Stimulated activated CD8-positive, alpha-beta memory T cell treated with anti-CD3 and anti-CD28 coated beads, Interleukin-2, amount 100 ng/mL, for 48 hours (primary cell): ENCODE measurements at places on chromosomes 6 and 20.

GRCh38 chr6:125197795-125198269 is 44.3 kb downstream of the TPD52L1 start:
- DNase-seq = no peak

DNA sequence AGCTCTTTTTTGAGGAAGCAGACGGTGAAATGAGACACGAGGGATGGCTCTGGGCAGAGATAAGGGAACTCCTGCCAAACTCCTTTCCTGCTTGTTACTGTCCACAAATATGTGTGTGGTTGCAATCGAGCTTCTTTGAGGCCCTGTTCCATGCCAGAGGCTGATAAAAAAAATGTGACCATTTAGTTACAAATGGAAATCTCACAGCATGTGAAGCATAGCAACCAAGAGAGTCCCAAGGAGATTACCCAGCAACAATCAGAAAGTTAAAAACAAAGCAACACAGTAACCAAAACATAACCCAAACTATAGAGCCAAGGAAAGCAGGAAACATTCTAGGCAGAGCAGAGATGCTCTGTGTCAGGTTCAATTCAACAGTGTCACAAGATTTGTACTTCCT is 35.4 kb upstream of the HMGN3 start:
- DNase-seq = no peak

GRCh38 chr6:100808638-100809275 is 72.4 kb downstream of the ASCC3 start:
- no peak for DNase-seq

DNA sequence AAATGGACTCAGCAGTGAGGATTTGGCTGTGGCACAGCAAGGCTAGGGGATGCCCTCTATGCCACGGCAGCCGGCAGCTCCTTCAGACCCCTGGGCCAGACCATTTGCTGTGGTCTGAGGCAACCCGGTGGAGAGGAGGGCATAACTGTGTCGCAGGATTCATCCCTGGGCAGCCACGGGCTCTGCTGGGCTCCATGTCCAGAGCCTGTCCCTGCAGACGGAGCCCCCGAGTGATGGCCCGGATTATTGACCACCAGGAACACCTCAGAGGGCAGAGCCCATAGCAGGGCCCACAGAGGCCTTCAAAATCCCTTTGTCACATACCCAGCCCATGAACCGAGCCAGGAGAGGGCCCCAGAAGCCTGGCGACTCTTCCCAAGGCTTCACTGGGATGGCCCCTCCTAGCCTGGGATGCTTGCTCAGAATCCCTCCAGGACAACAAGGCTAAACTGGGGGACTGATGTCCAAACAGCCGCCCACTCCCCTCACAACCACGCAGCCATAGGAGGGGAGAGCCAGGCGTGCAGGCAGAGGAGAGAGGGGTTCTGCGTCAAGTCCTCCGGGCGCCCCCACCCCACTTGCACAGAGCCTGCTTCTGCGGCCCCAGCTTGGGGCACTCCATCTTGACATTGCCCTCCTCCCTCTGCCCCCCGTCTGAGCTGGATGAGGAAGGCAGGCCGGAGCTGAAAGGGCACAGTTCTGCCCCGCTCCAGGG is 68.2 kb upstream of the AFDN start:
- DNase-seq = no peak

DNA sequence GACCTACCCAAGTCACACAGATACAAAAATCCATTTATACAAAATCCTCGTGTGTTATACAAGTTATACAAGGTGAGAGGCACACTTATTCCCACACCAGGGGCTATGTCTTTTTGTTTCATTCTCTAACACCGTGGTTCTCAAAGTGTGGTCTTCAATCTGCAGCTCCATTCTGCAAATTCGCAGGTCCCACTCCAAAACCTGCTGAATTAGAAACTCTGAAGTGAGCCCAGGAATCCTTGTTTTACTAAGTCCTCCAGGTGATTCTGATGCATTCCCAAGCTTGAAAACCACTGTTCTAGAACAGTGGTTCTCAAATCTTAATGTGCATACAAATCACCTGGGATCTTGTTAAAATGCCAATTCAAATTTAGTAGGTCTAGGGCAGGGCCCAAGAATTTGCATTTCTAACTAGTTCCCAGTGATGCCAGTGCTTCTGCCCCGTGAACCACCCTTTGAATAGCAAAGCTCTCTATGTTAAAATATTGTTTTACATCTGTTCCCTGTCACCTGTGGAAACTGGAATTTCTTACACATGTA is 35.1 kb downstream of the LRFN2 start:
- DNase-seq = no peak

- DNase-seq = peak; percentile 75
These were observed 3.5 kb upstream of the HIVEP1 start for GRCh38 chr6:12008366-12009179.

DNA sequence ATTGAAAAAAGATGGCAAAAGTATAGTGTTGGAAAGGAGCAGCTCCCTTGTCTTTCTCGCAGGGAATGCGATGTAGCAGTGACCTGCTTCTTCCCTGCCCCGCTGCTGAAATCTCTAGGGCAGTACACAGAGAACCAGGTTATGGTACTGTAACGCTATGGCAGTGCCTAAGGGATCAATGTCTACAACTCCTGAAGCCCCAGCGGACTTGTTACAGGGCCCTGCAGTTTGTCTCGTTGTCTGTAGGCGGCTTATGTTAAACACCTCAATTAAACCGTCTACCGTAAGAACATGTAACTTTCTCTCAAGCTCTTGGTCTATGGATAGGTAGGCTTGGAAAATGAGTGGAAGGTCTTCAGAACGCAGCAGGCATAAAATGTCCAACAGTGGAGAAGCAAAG is 44.8 kb upstream of the SLC17A4 start:
- DNase-seq = no peak

DNA sequence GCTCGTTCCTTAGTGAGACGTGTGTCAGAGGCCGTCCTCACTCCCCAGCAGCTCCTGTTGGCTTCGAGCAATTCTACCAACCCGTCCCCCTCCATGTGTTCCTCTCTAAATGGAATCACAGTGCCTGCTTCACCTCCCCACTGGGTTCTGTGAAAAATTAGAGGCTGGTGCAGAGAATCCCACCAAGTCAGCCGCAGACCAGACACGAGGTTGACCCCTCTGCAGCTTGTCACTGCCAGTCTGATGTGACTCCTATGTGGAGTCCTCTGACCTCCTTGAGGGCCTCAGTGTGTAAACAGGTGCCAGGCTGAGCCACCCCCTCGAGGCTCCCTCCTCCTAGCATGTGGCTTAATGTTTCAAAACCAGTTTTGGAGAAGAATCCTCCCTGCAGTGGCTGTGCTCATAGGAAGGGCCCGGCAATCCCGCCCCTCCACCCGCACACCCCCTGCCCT is 12.6 kb upstream of the IRF4 start:
- DNase-seq = no peak

- DNase-seq = no peak
These were observed 299.3 kb downstream of the KIF16B start for GRCh38 chr20:16273812-16274555.

- DNase-seq = no peak
These were observed 82.2 kb downstream of the SOD2 start for GRCh38 chr6:159610881-159611280.

GRCh38 chr6:125884634-125885371 is 71.8 kb upstream of the HINT3 start:
- DNase-seq = no peak

GRCh38 chr6:124962639-124963415 is 590 bp downstream of the RNF217 start:
- no peak for DNase-seq

DNA sequence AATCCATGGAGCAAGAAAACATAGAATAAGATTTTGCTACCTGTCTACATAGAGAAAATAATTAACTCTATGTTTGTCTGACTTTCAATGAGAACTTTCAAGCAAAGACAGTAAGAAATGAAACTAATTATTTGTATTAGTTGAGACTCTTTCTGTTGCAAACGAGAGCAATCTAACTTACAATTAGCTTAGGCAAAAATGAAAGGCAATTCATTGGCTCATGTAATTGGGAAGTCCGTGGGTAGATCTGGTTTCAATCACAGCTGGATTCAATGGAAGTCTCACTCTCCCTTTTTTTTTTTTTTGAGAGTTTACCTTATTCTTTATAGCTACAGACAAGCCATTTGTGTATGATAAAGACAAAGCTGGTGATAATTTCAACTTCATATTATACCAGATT is 68.2 kb upstream of the STXBP5 start:
- DNase-seq = no peak

DNA sequence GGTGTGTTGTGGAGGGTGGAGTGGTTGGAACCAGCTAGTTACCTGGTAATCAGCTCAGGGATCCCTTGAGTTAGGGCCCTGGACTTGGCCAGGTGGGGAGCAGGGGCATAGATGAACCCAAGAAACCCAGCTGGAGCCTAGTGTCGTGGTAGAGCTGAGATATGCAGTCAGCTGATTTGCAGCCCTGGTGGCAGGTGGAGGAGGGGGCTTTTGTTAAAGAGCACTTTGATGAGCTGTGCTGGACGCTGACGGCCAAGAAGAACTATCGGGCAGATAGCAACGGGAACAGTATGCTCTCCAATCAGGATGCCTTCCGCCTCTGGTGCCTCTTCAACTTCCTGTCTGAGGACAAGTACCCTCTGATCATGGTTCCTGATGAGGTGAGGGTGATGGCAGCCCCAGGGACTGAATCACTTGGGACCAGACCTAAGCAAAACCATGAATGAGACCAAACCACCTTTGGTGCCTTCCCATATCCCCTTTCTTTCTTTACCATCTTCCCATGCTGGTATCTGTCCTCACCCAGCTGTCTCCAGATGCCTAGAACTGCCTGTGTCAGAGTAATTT is 12.7 kb downstream of the DEF6 start:
- no peak for DNase-seq

DNA sequence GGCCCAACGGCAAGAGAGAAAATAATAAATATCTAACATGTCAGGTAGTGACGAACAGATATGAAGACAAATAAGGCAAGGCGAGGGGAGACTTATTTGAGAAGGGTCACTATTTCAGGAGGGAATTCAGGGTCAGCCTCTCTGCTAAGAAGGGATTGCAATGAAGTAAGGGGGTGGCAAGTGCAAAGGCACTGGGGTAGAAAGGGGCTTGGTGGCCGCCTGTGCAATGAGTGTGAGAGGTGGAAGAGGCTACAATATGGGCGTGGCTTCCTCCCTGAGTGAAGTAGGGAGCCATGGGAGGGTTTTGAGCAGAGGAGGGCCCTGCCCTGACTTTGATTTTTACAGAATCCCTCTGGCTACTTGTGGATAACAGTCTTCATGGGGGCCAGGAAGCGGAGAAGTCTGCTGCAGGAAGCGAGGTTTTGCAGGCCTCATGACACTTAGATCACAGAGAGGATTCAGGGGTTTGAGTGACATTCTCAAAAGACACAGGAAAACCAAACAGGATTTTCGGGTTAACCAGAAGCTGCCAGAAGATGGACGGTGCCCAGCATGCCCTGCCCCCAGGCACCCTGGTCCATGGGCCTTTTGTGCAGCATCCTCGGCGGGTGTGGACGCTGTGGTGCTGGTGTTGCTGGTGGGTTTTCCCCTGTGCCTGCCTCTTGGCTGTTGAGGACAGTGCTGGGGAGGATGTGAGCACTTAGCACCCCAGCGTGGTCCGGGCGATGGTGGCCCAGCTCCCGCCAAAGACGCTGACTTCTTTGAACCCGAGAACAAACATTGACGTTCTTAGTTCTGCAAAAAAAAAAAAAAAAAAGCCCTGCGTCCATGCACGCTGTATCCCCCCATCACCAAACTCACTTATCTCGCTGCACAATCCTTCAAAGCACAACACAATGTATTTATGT is 124.2 kb upstream of the PTPN1 start:
- DNase-seq = peak; percentile 48

DNA sequence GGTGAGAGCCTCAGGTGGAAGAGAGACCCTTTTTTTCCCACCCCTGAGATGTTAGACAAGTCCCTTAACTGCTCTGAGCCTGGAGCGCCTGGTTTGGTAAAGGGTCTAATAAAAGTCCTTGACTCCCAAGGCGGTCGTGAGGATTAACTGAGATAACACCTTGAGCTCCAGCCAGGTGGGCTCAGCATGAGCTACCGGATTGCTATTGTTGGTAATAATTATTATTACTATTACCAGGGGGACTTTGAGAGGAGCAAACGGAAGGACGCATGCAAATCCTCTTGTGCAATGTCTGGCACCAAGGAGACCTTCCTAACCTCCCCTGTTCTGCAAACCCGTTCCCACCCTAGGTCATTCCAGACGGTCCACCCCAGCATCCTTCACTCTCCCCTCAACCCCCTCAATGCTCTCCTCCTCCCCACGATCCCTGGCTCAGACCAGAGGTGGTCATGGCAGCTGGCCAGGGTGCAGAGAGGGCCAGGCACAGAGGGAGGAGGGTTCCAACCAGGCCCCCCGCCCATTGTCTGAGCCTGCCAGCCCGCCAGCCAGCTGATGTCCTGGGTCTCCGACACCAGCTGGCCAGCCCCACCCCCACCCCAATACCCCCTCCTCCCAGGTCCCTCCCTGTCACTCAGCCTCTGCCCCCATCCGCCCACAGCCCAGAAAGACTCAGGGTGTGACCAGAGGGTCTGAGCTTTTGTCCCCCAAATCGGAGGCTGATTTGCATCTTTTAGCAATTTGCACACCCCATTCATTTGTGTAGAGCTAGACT is 14.3 kb upstream of the CBFA2T2 start:
- no peak for DNase-seq

GRCh38 chr6:16109659-16110305 is 19.1 kb upstream of the MYLIP start:
- no peak for DNase-seq

DNA sequence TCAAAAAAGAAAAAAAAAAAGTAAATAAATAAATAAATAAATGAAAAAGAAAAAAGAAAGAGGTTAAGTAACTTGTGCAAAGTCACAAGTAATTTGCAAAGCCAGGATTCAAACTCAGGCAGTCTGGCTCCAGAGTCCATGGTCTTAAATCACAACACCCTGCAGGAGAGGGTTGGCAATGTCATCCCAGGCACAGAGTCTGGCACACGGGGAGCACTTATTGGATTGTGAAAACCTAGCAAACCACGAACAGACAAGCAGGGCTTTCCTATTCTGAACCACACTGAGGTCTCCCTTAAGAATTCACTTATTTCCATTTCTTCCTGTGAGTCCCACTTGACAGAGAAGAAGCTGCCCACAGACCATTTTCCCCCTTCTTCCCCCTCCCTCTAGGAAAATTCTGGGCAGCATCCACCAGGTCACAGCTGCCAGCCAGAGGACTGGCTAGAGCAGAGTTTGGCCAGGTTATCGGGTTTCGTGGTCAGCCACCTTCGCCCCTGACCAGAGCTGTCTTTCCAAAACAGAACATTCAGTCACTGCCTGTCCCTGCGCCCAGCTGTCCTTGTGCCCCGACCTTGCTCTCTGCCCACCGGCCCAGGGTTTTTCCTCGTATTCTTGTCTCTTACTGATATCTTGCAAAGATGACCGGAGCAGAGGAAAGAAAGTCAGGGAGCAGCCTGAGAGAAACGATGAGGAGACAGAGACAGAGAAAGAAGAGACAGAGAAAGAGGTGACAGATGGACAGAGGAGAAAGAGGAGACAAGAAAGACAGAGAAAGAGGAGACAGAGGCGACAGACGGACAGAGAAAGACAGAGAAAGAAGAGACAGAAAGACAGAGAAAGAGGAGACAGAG is 106.4 kb upstream of the PTPN1 start:
- DNase-seq = no peak

GRCh38 chr20:23955896-23956295 is 32.7 kb downstream of the GGTLC1 start:
- no peak for DNase-seq
